Left ventricle myocardium inferior (tissue), 1 donor: ENCODE measurements at places on chromosomes 16 and 17. TPM values are rescaled to one million over a fixed set of nuclear protein-coding genes. Genes with fewer than 3 reads are reported as not detected.

DNA sequence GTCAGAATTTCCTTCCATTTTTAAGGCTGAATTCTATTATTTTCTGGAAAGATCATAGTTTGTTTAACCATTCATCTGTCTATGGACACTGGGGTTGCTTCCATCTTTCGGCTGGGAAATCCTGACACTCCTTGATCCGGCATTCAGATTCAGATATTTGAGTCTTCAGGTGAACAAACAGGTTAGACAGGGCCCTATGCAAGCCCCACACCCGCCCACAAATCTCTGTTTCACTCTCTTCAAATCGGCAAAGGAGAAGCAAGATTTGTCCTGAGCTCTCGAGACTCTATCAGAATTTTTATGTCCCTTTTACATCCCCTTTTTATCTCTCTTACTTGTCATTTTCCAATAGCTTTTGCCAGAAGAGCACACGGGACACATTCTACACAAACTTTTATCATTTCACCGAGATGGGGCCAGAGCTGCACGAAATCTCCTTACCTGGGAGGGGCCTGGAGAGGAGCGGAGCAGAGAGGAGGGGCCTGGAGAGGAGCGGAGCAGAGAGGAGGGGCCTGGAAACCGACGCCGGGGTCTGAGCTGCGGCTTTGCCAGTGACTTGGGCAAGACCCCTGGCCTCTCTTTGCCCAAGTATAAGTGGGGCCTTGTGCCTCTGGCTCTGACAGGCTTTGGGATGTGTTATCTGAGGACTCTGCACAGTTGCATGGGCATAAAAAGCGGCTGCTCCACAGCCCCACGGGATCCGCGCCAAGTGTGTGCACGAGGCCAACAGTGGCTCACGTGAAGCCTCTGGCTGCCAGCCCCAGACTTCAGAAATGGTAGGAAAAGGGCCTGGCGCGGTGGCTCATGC, 54.3 kb upstream of the RBFOX3 start:
- peak; percentile 75 for DNase-seq

- DNase-seq: no peak
Measured at GRCh38 chr16:57781741-57782606, 20.3 kb downstream of the KIFC3 start.

GRCh38 chr17:17090642-17091103, 48.4 kb downstream of the MPRIP start:
- DNase-seq: no peak

DNA sequence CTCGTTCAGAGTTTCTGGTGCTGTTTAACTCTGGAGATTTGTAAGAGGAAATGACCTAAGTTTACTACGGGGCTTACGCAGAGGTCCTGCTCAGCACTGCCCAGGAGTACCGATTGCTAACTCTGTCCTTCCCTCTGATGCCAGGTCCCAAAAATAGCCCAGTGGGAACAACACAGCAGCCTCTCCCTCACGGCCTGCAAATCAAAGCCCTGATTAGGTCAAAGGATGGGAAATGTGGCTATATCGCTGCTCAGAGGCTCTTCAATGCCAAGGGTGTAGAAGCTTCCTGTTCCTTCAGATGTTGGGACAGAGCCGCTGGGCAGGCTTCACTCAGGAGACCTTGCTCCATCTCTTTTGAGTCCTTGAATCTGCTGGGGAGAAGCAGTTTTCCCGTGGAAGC, 174.2 kb upstream of the KCNJ16 start:
- DNase-seq: no peak

DNA sequence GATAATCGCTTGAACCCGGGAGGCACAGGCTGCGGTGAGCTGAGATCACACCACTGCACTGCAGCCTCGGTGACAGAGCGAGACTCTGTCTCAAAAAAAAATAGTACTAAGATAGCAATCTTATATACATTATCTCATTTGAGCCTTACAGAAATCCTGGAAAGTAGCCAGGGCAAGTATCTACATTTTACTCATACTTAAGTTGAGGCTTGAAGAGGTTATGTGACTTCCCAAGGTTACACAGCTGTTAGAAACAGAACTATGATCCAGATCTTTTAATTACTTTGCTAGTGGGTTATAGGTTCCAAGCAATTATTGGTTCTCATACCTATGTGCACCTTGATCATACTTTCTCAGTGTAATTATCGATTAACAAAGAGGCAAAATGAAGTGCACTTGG, 15.4 kb downstream of the C17orf78 start:
- DNase-seq: no peak

- no peak for DNase-seq
Measured at GRCh38 chr16:61681124-61681523, 355.1 kb downstream of the CDH8 start.

DNA sequence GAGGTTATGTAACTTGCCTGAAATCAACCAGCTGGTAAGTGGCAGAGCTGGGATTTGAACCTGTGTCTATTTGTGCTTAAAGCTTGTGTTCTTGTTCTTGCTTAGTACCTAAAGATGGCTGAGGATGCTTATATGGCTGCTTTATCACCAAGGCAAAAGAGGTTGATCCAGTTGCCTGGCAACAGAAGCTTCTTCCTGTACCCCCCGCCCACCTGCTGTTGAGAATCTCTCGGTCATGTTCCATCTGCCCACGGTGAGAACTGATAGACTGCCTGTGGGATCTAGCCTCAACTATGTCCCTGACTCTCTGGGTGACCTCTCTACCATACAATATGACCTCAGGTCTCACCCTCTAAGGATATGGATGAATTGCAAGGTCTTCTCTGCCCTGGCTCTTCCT, 60.7 kb downstream of the ABCC6 start:
- no peak for DNase-seq

DNA sequence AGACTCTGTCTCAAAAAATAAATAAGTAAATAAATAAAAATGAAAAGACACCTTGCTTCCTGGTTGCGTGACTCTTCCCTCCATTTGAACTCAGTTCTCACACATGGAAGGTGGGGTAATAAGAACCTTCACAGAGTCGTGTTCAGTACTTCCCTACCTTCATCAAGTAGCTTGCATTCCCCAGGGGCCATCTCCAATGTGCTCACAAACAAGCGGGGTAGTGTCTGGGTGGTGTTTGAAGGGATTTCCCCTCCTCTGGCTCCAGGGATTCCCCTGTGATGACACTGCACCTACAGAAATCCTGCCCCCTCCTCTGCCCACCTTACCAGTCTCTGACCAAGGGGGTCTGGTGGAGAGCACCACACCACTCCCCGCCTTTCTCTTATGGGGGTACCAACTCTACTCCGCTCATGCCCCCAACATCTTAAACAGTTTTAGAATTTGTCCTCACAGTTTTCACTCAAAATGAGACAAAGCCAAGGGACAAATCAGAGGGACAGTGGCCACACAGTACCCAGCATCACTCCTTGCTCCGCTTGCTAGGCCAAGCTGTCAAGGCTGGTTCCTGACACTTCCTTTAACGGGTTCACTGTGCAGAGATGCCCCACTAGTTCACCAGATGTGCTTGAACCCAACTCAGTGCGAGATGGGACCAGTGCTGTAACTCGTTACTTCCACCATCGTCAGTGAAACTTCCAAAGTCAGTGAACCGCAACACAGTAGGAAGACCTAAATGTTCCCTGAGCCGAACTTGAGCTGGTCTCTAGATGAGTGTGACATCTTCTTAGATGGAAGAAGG, 69.1 kb downstream of the COPRS start:
- DNase-seq: no peak

- DNase-seq: no peak
Measured at GRCh38 chr16:19771796-19772195, 53.7 kb downstream of the IQCK start.

DNA sequence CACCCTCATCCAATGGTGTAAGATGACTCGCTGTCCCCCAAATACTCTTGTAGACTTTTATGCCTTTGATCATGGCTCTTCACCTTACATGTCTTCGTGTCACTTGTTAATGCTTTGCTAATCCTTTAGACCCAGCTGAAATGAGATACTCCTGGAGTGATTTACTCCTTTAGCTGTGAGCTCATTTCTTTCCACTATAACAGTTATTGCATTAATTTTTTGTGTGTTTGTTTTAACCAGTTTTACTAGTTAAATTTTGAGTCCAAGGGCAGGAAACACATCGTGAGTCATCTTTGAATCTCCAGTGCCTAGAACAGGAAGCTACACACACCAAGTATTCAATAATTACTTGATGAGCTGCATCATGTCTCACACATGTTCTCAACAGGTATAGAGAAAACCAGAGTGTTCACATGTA, 6.5 kb upstream of the CTCF start:
- DNase-seq: no peak

GRCh38 chr17:39598047-39598481, 9.7 kb downstream of the NEUROD2 start:
- DNase-seq: no peak

GRCh38 chr17:46000757-46001156, 1.7 kb downstream of the STH start:
- no peak for DNase-seq

DNA sequence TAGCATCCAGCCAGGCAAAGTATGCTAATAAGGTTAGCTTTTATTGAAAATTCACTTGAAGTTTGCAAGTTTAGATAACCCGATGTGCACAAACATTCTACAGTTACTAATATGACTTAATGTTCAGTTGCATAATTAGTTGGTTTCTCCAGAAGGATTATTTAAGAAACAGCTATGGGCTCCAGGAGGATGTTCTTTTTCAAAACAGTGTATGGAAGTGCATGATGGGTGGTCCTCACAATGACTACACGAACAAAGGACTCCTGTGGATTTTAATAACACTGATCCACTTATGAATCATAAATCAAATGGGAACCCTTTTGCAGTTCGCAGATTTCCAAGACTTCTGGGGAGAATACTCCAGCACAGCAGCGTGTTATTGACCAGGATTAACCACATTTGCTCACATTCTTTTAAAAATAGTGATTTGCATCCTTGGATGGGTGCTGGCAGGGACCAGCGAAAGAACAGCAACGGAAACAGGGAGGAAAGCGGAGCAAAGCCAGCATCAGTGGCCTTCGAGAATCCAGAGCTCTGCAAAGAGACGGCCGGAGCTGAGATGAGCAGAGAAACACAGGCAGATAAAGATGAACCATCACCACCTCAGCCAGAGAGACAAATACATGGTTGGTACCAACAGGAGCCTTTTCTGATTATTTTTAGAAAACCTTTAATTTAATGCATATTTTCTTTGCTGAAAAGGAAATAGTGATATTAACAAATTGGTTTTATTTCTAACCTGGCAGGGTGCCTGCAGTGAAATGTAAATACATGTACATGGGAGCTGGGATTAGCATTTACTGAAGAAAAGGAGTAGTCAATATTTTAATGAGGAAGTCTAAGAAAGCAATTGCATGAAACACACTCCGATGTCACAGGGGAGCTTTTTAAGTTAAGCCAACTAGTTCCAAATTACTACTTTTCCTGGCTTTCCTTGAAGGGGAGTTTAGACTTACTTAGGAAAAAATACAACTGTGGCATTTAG, 623.2 kb upstream of the ZFHX3 start:
- no peak for DNase-seq

GRCh38 chr16:86491640-86492023, 18.7 kb upstream of the FOXF1 start:
- no peak for DNase-seq

DNA sequence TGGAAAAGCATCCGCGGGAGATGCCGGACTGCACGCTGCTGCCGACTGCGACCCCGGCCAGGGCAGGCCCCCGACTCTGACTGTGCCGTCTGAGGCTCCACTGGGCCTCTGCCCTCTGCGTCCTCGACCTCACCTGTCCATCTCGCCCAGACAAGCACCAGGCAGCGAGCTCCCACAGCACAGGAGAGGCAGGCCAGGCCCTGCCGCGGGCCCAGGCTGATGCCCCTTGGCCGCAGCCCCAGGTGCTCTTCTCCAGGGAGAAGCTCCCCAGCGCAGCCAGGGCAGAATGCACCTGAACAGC, 98.1 kb upstream of the DNAH17 start:
- no peak for DNase-seq

DNA sequence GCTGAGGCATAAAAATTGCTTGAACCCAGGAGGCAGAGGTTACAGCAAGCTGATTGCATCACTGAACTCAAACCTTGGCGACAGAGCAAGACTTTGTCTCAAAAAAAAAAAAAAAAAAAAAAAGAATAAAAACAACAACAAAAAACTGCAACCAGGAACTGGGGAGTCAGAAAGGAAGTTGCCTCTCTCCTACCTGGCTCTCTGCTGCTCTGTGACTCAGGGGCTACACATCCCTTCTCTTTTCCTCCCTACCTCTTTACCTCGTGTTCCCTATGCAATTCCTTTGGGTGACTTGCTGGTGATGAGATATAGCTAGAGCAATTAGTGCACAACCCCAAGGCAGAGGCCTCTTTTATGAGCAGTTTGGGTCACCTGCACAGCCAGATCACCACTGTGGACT, 95.9 kb downstream of the ABCC1 start:
- no peak for DNase-seq

- no peak for DNase-seq
Measured at GRCh38 chr16:53642094-53642493, 61.6 kb downstream of the RPGRIP1L start.

- DNase-seq: no peak
Measured at GRCh38 chr16:367333-367903, 2.9 kb downstream of the MRPL28 start.

- no peak for DNase-seq
Measured at GRCh38 chr17:9658593-9659211, 13.4 kb downstream of the USP43 start.

DNA sequence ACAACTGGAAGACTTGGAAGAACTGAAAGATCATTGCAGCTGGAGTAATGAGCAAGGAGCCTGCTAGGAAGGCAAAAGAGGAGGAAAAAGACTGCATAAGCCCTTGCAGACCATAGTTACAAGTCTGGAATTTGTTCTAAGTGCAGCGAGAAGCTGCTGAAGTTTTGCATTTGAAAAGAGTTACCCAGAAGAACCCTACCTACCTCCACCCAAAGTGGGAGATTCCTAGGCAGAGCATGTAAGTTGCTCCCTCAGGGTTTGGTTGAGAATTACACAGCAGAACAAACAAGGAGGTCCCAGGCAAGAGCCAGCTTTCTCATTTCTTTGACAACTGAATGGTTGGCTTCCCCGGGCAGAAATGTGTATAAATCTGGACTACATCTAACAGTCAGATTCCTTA, 118.7 kb upstream of the NUDT7 start:
- DNase-seq: no peak

- peak; percentile 31 for DNase-seq
Measured at GRCh38 chr17:20852239-20852989, 190.4 kb downstream of the USP22 start.

Gene TAC4
- total RNA-seq: 0.44 TPM

Gene HSD17B2
- total RNA-seq: not detected

Gene BHLHA9
- not detected for total RNA-seq

Gene SEC14L5
- 15.5 TPM for total RNA-seq

Gene CACNG5
- total RNA-seq: not detected

Gene TGFB1I1
- 15.6 TPM for total RNA-seq

Gene EPN3
- 19.9 TPM for total RNA-seq

Gene SALL1
- total RNA-seq: 1.3 TPM

Gene KRTAP4-5
- not detected for total RNA-seq

Gene GPRC5C
- total RNA-seq: 32.0 TPM

Gene TPSB2
- total RNA-seq: 3.6 TPM

Gene TRPV2
- 6.7 TPM for total RNA-seq

Gene LYRM9
- 8.3 TPM for total RNA-seq
